ENCODE measurements at places on chromosomes 3 and 15.

DNA sequence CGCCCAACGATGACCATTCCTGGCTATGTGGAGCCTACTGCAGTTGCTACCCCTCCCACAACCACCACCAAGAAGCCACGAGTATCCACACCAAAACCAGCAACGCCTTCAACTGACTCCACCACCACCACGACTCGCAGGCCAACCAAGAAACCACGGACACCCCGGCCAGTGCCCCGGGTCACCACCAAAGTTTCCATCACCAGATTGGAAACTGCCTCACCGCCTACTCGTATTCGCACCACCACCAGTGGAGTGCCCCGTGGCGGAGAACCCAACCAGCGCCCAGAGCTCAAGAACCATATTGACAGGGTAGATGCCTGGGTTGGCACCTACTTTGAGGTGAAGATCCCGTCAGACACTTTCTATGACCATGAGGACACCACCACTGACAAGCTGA is 22.6 kb upstream of the BSN start:
- no peak for DNase-seq

- no peak for DNase-seq
These were observed 82.3 kb upstream of the MFGE8 start for GRCh38 chr15:88995449-88995848.

- DNase-seq: no peak
These were observed 13.7 kb downstream of the SENP8 start for GRCh38 chr15:72131922-72132321.

DNA sequence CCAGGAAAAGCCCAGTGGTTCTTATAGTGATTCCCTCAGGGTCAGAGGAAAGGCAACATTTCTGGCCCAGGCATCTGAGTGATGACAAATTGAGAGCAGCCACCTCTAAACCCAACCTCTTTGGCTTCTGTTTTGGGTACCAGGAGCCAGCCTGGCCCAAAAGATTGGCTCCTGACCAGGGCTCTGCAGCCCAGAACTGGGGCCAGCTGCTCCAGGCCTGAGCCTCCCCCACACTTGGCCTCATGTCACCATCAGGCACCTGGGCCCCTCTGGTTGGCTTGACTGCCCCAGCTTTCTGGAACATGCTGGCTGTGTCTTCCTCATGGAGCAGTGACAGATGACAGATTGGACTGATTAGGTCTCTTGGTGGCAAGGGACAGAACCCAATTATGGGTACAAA is 26.0 kb upstream of the HCN4 start:
- no peak for DNase-seq

GRCh38 chr3:16460886-16461285 is 52.6 kb downstream of the RFTN1 start:
- DNase-seq: no peak

DNA sequence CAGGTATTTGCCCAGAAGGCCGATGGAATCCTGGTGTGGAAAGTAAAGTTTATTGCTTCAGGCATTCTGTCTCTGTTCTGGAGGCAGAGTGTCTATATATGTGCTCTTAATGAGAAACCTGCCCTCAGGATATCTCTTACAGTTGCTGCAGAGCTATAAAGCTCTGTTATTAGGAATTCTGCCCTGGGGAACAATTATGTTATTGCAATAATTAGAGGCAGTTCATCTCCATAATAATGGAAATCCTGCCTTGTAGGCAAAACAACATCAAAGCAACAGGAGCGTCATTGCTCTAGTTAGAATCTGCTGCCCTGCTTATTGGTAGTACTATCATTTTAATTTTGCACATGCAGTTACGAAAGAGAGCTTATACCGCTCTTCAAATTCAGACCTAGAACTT is 175.6 kb downstream of the IL5RA start:
- no peak for DNase-seq

- no peak for DNase-seq
These were observed 4.3 kb upstream of the NR2C2 start for GRCh38 chr3:14943042-14943441.

- no peak for DNase-seq
These were observed 74.5 kb downstream of the CPNE4 start for GRCh38 chr3:131960324-131960723.

- DNase-seq: no peak
These were observed 1.3 kb downstream of the ABHD2 start for GRCh38 chr15:89089316-89090230.

- DNase-seq: no peak
These were observed 32.6 kb downstream of the PDCD6IP start for GRCh38 chr3:33831053-33831452.

DNA sequence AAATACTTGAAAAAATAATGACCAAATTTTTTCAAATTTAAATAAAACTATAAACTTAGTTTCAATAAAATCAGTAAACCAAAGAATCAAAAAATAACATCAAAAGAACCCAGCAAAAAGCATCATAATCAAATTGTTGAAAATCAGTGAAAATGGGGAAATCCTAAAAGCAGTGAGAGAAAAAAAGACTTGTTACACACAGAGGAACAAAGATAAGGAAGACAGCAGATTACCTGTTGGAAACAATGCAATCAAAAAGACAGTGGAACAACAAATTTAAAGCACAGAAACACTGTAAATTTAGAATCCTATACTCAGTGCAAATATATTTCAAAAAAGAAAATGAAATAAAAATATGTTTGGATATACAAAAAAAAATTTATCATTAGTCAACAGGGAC is 156.2 kb upstream of the LMCD1 start:
- DNase-seq: no peak

GRCh38 chr3:169999433-169999832 is 32.8 kb downstream of the SEC62 start:
- DNase-seq: no peak

- DNase-seq: no peak
These were observed 17.6 kb upstream of the SEMA5B start for GRCh38 chr3:123044981-123045763.

DNA sequence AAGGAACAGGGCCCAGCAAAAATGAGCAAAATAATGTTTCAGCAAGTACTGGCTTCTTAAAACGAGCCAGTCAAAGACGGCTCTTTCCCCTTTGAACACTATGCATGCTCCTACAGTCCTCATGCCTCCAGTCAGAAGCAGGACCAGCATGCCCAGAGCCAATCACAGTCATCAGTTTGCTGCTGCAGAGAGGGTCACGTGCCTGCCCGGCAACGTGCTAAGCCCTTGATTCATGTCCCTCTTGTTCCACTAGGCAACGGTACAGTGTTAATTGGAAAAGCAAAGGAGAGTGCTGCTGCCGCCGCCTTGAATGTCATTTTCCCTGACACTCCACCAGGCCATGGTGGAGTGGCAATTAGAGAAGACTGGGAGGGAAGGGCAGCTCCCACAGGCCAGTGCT is 500.1 kb downstream of the OCA2 start:
- DNase-seq: no peak

- no peak for DNase-seq
These were observed 21.1 kb upstream of the GYG1 start for GRCh38 chr3:148970271-148970670.

DNA sequence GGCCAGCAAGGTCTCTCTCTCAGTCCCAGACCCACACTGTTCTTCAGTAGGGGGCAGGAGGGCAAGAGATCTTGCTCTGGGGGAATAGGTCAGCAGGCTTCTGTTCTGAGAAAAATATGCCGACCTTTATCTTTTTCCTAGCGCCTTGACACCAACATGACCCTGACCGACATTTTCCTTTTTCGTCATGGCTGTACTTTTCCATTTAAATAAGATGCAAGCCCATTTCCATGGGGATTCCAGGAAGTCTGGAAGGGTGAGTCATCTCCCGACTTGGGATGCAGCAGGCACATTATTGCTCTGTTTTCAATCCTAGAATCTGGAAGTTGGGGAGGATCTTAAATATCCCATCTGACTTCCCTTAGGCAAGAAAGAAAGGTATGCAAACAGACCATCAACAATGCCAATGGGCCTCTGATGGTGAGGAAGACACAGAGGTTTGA is 261.5 kb upstream of the LRTM1 start:
- no peak for DNase-seq

- DNase-seq: no peak
These were observed 103.7 kb downstream of the AQP9 start for GRCh38 chr15:58241872-58242271.

- DNase-seq: no peak
These were observed 55.4 kb downstream of the SPRED1 start for GRCh38 chr15:38307861-38308641.

DNA sequence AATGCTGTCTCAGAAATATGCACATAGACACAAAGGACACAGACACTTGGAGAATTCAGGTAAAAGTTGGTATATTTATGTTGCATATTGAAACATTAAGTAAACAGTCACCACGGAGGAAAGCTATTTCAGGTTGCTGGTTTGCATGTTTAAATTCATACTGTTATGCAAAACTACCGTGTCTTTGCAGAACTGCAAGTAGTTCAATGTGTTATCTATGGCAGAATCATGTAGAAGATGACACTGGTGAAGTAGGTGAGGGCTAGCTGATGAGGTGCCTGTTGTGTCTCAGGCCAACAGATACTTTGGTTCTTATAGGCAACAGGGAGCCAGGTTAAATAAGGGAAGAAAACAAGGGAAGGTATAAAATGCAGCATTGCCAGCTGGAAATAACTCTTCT is 511.3 kb downstream of the DIPK2A start:
- no peak for DNase-seq

DNA sequence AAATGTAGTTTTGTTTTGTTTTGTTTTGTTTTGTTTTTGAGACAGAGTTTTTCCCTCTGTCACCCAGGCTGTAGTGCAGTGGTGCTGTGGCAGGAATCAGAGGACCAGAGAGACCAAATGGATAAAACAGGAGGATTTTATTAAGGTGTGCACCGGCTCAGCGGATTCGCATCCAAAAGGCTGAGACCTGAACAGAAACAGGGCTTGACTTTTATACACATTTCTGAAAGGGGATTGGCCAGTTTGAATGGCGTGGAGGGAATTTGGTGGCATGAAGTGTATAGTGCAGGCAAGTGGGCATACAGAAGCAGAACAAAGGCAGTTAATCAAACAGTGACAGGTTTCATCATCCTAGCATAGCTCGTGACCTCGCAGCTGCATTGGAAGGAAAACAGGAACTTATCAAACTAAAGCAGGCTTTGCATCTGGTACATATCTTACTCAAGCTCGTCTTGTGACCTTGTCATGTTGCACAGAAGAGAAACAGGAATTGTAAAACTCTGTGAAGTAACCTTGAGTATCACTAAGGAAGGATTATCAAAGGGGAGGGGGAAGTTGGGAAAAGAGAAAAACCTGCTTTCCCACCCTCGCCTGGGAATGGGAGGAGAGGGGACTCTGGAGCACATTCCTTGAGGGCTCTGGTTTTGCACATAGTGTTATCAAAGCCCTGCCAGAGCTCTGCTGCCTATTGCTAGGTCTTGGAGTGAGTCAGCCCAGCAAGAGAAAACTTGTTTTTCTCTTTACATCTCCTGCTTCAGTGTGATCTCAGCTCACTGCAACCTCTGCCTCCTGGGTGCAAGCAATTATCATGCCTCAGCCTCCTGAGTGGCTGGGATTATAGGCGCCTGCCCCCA is 38.5 kb downstream of the C3orf62 start:
- DNase-seq: no peak
